ENCODE measurements at places on chromosomes 5 and 9.

DNA sequence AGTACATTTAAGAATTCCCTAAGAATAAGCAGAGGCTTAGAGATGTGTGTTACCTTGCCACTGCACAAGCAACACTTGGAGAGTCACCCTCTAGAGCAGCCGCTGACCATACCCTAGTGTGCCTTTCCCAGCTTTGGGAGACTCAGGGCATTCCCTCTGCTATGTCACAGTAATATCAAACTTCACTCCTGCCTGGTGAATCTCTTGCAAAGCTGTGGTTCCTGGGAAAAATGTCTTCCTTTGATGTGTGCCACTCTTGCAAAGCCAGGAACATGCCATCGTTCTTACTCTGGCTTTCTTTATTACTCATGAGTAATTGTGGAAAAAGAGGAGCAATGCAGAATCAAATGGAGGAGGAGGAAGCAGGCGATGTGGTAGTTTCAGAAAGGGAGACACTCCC, 173.2 kb downstream of the CCDC192 start:
- DNase-seq = no peak

- no peak for DNase-seq
Observed at GRCh38 chr5:140317859-140318258, 15.0 kb upstream of the PFDN1 start.

GRCh38 chr5:627840-628239, 15.7 kb downstream of the CEP72 start:
- DNase-seq = no peak

GRCh38 chr5:24103451-24104023, 541.2 kb downstream of the CDH10 start:
- DNase-seq = no peak

DNA sequence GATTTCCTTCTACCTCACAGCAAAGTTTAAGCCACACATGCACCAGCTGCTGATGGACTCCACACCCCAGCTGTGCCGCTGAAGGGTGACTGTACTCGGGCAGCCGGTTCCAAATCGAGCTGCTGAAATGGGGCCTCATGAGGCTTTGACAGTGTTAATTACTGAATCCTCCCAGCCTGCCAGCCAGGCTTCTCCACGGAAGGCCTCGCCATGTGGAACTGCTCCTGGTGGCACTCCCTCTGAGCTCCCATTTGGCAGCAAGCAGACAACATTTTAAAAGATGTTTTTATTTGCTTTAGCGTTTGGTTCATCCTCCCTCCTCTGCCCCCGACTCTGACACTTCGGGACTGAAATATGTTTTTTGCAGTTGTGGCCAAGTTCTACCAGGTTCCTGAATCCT, 479.4 kb upstream of the MPDZ start:
- DNase-seq = no peak

DNA sequence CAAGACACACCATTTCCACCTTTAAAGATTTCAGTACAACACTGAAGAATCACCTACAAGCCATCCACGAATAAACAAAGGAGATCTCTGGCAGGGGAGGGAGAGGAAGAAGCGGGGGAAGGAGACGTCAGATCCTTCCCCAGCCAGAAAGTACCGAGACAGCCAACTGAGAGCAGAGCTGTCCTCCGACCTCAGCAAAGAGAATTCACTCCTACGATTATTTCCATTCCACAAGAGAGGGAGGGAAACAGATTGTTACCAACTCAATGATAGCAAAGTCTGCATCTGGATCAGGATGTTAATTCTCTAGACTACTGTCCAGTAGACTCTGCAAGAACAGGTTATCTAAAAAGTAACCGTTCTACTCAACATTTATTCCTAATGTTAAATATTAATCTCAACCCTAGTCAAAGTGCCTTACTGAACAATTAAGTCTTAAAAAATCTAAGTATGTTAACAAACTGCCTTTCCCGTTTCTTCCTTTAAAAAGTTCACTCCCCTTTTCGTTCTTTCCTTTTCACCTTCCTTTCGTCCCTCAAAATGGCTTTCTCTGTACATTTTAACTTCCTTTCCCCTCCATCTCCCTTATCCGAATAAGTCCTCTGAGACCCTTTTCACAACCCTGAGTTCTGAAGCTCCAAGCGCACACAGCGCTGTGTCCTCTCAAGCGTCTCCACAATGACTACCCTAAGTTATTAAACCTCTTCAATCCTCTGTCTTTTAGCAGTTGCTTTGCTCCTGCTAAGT, 1.4 kb downstream of the CHD1 start:
- DNase-seq = no peak

GRCh38 chr5:60256546-60256945, 363.0 kb upstream of the PDE4D start:
- DNase-seq = no peak

- no peak for DNase-seq
Observed at GRCh38 chr9:20271723-20272122, 350.6 kb downstream of the MLLT3 start.

Measured in D721Med (cell line).